ENCODE measurements at places on chromosomes 5 and 9.

- no peak for DNase-seq
Observed at GRCh38 chr5:154829589-154830218, 20.7 kb downstream of the FAXDC2 start.

DNA sequence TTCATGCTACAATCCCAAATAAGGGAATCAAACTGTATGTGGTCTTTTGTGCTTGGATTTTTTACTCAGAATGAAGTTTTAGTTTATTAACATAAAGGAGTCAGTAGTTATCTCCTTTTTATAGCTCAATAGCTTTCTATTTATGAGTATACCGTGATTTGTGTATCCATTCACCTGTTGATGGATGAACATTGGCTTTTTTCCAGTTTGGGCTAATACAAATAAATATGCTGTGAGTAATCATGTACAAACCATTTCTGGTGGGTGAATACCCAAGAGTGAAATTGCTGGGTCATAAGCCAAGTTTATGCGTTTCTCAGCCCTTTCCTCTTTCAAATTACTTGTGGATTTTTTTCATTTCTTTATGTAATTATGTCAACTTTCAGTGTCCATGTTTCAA is 395.3 kb downstream of the OSTF1 start:
- no peak for DNase-seq

GRCh38 chr9:115036691-115037090 is 81.3 kb downstream of the TNC start:
- DNase-seq = no peak

DNA sequence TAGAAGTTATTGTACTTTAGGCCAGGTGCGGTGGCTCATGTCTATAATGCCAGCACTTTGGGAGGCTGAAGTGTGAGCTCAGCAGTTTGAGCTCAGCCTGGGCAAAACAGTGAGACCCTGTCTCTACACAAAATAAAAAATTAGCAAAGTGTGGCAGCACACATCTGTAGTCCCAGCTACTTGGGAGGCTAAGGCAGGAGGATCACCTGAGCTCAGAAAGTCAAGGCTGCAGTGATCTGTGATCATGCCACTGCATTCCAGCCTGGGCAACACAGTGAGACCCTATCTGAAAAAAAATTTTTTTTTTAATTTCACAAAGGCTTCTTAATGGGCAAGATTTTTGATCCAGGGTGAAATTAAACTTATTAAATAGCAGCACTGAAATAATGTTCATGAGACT is 92.8 kb downstream of the CDC42SE2 start:
- no peak for DNase-seq

DNA sequence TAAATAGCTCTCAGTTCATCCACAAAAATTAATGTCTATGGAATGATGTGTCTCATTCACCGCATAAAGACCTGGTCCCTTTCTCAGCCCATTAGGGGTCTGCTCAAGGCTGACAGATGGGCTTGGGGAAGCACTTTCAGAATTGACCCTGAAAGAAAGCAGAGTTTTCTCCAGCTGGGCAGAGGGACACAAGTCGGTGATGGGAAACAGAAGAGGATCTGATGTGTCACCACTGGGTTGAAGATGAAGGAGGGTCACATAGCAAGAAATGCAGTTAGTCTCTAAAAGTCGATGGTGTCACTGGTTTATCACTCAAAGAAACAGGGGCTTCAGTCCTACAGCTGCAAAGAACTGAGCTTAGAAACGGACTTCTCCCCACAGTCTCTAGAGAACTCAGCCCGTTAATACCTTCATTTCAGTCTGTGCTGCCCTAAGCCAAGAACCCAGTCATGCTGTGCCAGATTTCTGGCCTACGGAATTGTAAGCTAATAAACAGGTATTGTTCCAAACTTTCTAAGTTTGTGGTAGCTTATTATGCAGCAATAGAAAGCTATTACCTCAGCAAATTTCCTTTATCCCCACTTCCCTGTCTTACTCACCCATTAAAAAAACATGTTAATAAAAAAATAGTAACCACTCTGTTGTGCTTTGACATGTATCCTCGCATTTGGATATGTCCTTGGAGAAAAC is 64.6 kb downstream of the ADAMTS12 start:
- no peak for DNase-seq

- DNase-seq = no peak
Observed at GRCh38 chr9:119596703-119597102, 227.5 kb upstream of the BRINP1 start.

GRCh38 chr9:129617167-129617566 is 3.7 kb downstream of the C9orf50 start:
- no peak for DNase-seq

GRCh38 chr9:81156381-81156780 is 533.0 kb downstream of the TLE1 start:
- DNase-seq = no peak

GRCh38 chr9:77892171-77892570 is 139.4 kb downstream of the GNAQ start:
- DNase-seq = no peak

- DNase-seq = no peak
Observed at GRCh38 chr9:2809692-2810419, 34.0 kb downstream of the PUM3 start.

DNA sequence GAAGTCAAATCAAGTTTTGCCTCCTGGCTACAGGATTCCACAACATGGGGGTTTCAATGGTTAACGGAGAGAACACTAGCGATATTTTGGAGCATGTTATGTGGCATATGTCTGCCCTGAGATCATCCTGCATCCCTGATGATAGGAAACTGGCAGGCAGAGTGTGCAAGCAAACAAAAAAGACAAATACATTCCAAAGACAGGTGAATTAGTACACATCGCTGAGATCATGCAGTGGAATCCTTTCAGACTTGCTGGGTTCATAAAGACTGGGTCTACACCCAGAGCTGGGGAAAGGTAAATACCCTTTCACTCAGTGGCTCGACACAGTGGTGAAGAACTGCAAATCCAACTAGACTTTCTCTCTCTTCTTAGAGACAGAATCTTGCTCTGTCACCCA is 286.5 kb downstream of the EFNA5 start:
- DNase-seq = no peak

DNA sequence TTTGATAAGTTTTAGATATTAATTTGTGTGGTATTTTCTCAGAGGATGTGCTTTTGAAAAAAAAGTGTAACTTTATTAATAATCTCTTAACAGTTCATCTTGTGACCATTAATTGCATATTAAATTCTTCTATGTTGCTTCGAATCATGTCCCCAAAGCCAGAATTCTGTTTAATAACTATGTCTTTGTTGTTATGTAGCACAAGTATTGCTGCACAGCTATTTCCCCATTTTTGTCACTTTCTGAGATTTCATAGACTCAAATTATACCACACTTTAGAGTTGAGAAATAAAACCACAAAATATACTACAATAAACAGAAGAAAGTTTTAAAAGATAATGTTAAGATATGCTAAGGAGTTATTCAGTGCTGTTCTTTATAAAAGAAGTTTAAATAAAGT is 2.8 kb downstream of the MEF2C start:
- no peak for DNase-seq

GRCh38 chr9:76445976-76446375 is 13.0 kb upstream of the GCNT1 start:
- no peak for DNase-seq

GRCh38 chr9:120183615-120184014 is 396.4 kb downstream of the CDK5RAP2 start:
- DNase-seq = no peak

DNA sequence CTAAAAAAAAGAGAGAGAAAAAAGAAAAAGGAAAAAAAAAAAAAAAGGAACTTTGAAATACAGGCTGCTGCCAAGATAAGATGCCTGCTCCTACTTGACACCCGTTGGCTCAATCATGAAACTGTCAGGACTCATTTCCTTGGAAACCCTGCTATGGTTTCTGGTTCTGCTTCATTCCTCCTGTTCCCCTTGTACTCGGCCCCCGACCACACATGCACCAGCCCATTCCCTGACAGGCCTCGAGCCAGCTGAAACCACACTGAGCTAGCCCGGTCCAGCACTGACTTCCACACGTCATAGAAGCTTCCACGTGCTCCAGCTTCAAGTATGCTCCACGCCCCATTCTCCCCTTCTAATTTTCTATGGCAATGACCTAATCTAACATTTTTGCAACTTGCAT is 93.2 kb downstream of the MYO10 start:
- DNase-seq = no peak

Data from anterior cingulate cortex (tissue), 58 donors.